ENCODE measurements at places on chromosomes 4 and X.

GRCh38 chr4:176767183-176767582, 25.5 kb downstream of the VEGFC start:
- no peak for DNase-seq

DNA sequence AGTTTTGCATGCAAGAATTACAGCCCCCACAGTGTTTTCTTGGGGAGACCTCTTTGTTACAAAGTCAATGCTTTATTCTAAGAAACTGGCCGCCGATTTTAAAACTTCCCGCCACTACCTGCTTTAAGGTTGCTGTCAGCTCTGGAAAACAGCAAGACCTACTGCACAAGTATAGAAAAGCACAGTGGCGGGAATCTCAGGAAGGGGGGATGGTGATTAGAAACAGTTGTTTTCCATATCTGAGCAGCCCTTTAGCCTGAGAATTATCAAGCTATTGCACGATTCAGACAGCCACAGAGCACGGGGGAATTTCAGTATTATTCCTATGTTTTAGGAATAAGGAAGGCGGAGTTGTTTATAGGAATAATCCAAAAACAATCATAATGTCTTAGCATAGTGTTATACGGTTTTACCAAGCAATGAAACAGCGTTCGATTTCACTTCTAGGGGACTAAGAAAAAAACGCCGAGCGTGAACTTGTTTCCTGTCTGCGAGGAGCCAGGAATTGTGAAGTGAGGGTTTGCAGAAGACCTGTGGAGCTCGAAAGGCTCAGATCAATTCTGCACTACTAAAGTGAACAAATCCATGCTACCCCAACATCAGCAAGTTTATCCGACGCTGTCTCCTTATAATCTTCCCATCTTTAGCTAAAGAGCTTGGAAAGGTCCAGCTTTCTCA, 81.3 kb downstream of the HMGN5 start:
- no peak for DNase-seq

GRCh38 chr4:152103181-152103901, 342.5 kb upstream of the GATB start:
- no peak for DNase-seq

DNA sequence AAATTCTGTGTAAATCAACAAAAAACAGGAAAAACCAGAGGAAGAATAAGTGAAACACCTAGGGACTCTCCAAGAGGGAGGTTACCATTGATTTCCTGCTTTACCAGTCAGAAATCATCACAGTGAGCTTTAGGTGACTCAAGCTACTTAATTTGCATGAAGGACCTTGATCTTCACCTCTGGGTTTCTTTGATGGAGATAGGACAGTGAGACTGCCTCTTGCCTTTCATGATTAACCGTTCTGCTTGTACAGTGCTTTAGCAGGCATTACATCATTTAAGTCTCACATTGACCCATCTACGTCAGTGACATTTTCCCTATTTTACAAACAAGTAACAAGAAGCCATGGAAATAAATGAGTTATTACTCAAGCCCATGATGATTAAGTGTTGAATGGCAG, 3.4 kb upstream of the GK start:
- DNase-seq = no peak

DNA sequence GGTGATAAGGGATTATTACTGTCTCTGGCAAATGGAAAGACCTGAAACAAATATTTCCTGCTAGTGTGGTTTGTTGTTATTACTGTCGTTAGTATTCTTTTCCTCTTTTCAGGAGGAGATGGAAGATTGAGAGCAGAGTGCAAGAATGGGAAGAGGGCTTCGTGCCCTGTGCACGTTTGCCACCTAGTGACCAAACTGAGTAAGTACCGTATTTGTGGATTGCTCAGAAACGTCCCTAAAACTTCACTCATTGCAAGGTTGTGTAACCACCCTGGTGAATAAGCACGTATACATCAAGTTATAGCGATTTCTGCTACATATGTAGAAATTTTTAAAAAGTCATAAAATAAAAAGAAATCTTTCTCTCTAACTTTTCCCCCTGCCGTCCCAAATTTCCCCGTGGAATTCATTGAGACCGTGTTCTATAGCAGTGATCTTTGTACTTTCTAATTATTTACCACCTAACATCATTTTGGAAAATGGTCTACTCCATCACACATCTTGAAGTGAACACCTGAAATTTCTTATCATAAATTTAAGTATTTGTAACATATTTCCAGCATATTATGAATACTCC, 24.3 kb downstream of the LINC00632 start:
- no peak for DNase-seq

DNA sequence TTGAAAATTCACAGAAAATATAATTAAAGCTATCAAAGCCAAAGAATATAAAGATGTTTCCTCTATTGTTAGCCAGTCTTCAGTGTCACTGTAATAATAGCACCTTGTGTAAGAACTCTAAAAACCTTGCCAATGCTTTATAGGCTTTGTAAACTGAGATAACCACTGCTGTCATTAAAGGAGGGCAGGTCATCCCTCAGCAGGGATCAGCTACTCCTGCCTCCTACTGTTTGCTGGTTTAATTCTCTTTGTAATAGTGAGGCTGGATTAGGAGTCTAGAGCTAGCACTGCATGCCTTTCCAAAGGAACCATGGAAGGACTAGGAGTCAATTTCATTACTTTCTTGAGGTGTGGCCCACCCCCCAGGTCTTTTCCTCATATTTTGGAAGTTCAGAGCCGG, 46.2 kb downstream of the FHIP1A start:
- DNase-seq = no peak

GRCh38 chr4:52051213-52051614, at the start of gene SPATA18:
Gene SPATA18 (plus strand): TSS chr4:52051304. CDS start chr4:52051705, 401 bp downstream.
- no peak for DNase-seq

GRCh38 chrX:128543114-128543513, 490.9 kb upstream of the ACTRT1 start:
- no peak for DNase-seq

DNA sequence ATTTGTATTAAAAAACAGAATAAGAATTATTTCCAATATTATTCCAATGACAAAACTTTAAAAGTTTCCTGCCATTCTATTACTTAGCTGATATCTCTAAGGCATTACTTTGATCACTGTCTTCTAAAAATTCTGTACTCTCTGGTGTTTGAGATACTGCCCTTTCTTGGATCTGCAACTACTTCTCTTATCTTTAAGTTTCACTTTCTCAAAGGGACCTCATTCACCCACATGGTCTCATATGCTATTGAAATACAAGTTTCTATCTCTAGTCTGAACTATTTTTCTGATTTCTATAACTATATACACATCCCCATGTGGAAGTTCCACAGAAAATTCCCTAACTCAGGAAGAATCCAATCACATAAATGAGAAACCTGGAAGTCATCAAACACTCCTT, 22.2 kb downstream of the TMPRSS11E start:
- no peak for DNase-seq

DNA sequence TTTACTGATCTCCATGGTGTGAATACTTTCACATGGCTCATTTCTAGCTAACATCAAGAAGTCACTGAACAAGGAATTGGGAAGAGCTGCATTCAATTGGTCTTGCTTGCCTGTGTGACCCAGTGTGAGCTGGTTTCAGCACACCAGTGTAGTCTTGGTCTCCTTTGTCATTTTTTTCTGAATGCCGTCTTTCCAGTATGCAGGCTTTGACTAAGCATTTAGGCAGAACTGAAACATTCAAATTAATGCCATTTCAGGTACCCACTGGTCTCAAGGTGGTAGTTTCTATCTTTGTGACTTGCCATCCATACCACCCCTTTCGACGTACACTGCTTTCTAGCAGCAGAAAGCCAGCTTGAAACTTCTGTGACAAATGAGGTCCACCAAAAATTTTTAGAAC, 550.5 kb upstream of the BOD1L1 start:
- DNase-seq = no peak

GRCh38 chr4:39933671-39934590, 43.8 kb downstream of the PDS5A start:
- DNase-seq = no peak

DNA sequence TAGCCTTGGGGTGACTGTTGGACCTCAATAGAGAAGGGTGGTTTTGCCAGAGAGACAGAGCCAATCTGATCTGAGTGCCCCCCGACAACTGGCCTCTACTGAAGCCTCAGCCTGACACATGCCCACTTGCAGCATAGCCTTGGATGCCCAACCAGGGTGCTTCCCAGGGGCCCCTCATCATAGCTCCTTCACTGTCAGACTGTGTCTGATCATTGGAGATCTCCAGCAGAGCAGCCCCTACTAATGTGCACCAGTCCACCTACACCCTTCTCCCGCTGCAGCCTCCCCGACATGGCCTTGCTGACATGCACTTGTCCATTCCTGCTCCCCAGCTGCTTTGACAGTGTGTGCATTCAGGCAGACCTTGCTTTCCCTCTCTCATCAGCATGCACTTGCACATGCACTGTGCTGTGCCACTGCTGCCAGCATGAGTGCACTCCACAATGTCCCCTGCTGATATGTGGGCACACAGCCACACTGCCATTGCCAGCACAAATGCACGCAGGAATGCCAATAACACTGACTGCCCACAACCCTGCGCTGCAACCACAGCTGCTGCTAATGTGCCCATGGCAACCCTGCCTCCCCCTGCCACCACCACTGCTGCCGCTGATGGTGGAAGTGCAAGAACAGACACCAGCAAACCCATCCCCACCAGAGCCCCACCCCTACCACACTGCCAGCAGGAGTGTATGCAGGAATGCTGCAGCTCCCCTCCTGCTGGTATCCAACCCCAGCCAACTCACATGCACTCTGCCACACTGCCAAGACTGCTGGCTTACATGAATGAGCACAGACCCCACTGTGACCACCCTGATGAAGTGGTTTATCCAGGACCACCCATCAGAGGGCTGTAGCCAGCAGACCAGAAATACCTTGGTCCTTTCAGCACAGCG, 68.1 kb upstream of the ZMAT1 start:
- DNase-seq = no peak

- DNase-seq = no peak
These were observed 115.1 kb upstream of the PSAPL1 start for GRCh38 chr4:7549866-7550265.

DNA sequence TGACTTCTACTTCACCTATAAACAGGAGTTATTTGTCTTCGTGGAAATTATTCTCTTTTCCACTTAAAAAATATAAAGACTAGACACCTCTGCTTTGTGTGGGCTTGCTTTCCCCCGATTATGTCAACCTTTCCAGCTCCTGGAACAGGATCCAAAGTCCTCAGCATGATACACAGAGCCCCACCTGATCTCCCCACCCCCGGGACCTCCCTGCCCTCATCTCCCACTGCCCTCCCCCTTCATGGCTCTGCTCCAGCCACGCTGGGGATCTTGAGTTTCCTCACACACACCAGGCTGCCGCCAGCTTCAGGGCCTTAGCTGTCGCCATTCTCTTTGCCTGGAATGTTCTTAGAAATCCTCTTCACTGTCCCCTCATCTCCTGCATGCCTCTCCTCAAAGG, 55.3 kb downstream of the MBNL3 start:
- no peak for DNase-seq

DNA sequence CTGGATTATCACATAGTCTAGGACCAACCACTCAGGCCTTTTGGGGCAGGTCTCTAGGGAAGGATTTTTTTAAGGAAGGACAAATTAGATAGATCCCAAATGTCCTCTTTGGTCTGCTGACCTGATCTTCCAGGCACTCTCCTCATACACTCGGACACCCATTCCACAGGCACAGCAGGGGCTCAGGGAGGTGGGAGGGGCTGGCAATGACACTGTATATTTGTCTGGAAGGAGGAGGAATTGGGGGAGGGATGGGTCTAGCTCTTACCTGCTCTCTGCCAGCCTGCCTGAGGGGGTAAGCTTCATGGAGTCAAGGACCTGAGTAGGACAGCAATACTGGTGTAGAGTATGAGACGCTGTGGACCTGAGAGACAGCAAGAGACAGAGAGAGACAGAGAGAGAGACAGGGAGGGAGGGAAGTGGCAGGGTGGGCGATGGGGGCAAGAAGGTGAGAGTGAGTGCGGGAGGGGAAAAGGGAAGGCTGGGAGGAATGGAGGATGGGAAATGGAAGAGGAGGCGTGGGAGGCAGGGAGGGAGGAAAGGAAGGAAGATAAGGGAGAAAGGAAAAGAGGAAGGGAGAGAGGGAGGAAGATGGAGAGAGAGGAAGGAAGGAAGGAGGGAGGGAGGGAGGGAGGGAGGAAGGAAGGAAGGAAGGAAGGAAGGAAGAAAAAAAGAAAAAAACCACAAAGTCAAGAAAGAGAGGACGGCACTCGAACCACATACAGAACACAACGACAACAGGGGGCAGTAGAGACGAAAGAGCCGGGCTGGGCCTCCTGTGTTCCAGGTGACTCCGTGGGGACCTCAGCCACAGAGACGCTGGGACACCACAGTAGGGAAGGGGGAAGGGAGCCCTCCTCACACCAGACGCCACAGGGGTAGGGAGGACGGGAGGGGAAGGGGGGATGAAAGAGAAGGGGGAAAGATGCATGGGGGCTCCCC, 1.8 kb downstream of the IQSEC2 start:
- DNase-seq = no peak

GRCh38 chr4:78092850-78093249, 35.7 kb downstream of the FRAS1 start:
- no peak for DNase-seq

GRCh38 chrX:46330981-46331380, 214.2 kb downstream of the ZNF674 start:
- no peak for DNase-seq

DNA sequence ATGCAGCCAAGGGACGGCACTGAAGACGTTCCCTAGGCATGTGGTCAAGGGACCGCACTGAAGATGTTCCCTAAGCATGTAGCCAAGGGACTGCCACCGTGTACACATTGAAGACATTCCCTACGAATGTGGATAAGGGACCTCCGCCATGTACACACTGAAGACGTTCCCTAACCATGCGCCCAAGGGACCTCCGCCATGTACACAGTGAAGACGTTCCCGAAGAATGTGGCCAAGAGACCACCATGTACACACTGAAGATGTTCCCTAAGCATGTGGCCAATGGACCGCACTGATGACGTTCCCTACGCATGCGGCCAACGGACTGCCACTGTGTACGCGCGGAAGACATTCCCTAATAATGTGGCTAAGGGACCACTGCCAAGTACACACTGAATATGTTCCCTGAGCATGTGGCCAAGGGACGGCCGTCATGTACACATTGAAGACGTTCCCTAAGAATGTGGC, 48.4 kb downstream of the DHRSX start:
- no peak for DNase-seq

GRCh38 chrX:31708116-31708515, 636.3 kb upstream of the FTHL17 start:
- no peak for DNase-seq

- no peak for DNase-seq
These were observed 893 bp upstream of the GAB3 start for GRCh38 chrX:154751669-154752271.

- DNase-seq = no peak
These were observed 17.1 kb upstream of the TMEM150C start for GRCh38 chr4:82578935-82579334.

DNA sequence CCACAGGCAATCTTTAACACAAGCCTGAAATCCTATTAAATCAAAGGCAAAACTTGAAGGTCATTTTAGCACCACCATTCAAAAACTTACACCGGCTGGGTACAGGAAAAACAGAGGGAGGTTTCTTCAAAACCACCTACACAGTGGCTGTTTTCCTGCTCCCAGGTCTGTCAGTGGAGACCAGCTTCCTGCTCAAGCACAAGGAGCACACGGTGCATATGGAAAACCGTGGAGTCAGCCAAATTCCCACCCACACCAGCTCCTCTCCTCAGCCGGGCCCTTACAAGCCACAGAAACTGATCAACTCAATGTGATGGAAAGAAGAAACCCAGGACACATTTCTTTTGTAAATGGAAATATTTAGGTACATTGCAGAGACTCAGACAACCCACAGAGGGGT, 14.3 kb upstream of the FAM241A start:
- DNase-seq = no peak

GRCh38 chr4:106753426-106753825, 282.7 kb downstream of the DKK2 start:
- DNase-seq = no peak

Measured in stimulated activated CD4-positive, alpha-beta T cell treated with anti-CD3 and anti-CD28 coated beads, Interleukin-12 subunit alpha, Interleukin-12 subunit beta, amount 100 ng/mL, for 48 hours (primary cell).